Astrocyte of the spinal cord (primary cell): ENCODE measurements at places on chromosomes 5 and 9.

DNA sequence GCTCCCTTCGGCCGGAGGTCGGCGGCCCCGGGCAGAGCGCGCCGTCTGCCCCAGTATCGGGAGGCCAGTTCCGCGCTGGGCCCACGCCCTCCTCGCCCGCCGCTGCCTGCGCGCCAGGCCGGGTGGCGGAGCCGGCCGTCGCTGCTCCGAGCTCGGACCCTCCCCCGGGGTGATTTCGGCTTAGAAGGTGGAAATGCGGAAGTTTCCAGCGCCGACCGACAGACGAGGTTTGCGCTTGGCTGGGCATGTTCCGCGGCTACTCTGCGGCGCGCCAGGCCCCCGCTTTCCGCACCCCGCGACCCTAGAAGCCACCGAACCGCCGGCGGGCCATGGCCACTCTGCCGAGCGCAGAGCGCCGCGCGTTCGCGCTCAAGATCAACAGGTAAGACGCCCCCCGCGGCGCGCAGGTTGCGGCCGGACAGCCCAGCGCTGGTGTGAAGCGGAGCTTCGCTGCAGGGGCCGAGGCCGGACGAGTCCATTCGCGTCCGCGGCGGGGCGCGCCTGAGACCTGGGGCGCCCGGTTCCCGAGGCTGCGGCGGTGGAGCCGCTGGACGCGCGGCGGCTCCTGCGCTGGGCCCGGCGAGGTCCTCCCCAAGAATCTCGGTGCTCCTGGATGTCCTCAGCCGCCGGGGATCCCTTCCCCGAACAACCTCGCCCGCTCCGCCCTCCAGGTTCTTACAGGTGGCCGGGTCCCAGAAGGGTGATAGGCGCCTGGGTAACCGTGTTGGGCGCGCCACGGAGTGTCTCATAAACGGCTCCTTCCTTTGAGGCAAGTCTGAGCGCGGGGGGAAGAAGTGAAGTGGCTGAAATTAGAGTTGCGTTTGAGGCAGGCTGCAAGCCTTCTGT is at the start of gene DOCK8:
DOCK8 (plus strand) TSS at position 218 of the 846 bp plus-strand sequence; CDS start at position 330, 112 bp downstream.
- peak; percentile 3 for DNase-seq

DNA sequence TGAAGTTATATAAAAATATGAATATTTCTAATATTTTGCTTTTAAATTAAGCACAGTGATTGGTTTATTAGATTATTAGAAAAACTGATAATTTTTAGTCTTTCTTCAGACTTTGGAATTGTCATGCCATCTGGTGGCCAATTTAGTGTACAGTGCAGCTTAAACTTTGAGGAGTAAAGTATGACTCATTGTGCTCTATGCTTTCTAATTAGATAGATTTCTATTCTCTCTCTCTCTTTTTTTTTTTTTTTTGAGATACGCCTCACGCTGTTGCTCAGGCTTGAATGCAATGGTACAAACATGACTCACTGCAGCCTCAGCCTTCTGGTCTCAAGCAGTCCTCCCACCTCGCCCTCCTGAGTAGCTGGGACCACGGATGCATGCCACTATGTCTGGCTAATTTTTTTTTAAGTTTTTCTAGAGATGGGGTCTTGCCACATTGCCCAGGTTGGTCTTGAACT is 42.1 kb upstream of the GPR21 start:
- peak; percentile 91 for DNase-seq

DNA sequence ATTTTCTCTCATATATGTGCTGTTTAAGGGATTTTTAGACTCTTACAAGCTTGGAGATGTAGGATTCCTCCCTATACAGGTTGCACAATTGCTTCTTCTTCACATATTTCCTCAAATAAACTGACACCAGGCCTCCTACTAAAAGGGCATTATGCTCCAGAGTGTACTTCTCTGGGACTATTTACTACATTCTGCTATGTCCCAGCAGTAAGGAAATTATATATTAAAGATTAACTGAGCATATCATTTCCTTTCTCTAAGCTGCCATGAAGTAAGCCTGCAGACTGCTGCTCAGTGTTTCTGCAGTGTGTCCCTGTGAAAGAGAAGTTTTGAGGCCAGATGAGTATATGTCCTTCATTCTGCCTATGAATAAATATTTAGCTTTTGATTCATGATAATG is 356.9 kb upstream of the NUDT12 start:
- no peak for DNase-seq

DNA sequence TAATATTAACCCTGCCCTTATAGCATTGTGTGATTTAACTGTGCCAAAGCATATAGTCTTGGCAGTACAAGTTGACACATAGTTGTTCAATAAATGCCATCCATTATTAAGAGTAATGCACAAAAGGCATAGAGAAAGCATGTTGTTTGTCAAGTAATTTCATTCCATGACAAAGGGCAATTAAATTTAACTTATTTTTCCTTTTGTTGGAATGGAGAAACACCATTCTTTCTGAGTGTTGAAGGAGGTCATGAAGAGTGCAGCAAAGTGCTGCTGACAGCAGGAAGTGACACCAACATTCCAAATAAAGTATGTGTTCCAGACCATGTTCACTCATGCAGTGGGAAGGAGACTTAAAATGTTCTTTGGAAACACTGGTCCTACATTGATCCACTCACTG is 29.1 kb downstream of the ANKDD1B start:
- DNase-seq, result peak; percentile 73

GRCh38 chr9:28925157-28925556 is 1351.9 kb upstream of the C9orf72 start:
- DNase-seq, result no peak

- DNase-seq, result peak; percentile 29
Measured at GRCh38 chr9:73753171-73753570, 601.5 kb downstream of the ANXA1 start.

GRCh38 chr5:66872736-66873331 is 276.6 kb downstream of the MAST4 start:
- no peak for DNase-seq

GRCh38 chr5:90022711-90023053 is 386.9 kb downstream of the CETN3 start:
- peak; percentile 21 for DNase-seq

DNA sequence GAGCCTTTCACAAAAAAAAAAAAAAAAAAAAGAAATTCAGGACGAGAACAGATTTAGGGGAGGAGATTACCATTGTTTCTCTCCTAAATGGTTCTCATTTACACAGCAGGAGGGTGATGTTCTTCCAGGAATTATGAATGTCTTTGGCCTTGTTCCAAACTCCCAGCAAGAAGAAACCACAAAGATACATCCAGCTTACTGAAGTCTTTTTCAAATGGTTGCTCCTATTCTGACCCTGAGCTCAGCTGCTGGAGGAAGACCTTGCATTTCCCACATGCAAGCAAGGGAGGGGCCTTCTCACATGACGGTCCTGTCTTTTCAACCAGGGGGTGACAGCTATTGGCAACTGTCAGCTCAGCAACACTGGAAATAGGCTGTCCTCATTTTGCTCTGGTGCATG is 203.0 kb upstream of the VLDLR start:
- peak; percentile 91 for DNase-seq

DNA sequence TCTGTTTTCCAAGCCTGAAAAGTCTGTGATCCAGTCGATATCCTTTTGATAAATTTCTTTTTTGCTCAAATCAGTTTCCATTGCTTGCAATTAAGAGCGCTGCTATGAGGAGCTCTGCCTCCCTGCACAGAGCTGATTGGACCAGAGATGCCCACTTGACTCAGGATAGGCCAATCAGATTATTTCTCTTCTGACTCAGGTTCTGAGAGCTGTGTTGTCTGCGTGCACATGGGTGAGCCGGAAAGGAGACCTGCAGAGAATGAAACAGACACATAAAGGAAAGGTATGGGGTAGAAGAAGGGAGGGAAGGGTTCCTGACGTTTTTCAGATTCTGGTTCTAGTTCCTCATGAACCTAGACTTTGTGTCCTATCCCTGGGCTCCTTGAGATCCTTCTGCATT is 15.8 kb upstream of the FABP6 start:
- DNase-seq, result no peak

- DNase-seq, result no peak
Measured at GRCh38 chr9:115712981-115713380, 440.6 kb upstream of the PAPPA start.

DNA sequence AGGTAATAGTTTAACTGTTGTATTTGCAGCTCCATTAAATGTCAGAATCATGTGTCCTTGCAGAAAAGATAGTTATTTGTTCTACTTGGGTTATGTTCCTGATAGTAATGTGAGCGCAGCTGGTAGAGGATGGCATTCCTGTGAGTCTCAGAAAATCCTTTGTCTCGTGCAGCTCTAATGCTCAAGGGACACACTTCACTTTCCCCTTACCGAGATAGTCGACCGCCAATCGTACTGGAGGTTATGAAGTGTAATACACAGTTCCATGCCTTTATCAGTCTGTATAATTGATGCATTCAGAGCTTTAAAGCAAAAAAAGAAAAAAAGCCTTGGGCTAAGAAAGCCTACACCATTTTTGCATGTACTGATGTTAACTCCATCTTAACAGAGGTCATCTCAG is 60.2 kb upstream of the SRP19 start:
- DNase-seq, result no peak

- no peak for DNase-seq
Measured at GRCh38 chr9:137385061-137385655, 37.8 kb downstream of the EXD3 start.

- peak; percentile 79 for DNase-seq
Measured at GRCh38 chr9:125137200-125137599, 6.1 kb downstream of the SCAI start.

DNA sequence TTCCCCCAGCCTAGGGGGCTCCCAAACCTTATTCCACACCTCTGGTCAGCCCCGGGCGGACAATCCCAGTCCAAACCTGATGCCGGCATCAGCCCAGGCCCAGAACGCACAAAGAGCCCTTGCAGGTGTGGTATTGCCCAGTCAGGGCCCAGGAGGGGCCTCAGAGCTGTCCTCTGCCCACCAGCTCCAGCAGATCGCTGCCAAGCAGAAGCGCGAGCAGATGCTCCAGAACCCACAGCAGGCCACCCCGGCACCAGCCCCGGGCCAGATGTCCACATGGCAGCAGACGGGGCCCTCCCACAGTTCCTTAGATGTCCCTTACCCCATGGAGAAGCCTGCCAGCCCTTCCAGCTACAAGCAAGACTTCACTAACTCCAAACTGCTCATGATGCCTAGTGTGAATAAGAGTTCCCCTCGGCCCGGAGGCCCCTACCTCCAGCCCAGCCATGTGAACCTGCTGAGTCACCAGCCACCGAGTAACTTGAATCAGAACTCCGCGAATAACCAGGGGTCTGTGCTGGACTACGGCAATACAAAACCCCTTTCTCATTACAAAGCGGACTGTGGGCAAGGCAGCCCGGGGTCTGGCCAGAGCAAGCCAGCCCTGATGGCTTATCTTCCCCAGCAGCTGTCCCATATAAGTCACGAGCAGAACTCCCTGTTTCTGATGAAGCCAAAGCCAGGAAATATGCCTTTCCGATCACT is 27.6 kb upstream of the LTC4S start:
- DNase-seq, result peak; percentile 79

- no peak for DNase-seq
Measured at GRCh38 chr9:113665064-113665463, 201.5 kb downstream of the RGS3 start.

DNA sequence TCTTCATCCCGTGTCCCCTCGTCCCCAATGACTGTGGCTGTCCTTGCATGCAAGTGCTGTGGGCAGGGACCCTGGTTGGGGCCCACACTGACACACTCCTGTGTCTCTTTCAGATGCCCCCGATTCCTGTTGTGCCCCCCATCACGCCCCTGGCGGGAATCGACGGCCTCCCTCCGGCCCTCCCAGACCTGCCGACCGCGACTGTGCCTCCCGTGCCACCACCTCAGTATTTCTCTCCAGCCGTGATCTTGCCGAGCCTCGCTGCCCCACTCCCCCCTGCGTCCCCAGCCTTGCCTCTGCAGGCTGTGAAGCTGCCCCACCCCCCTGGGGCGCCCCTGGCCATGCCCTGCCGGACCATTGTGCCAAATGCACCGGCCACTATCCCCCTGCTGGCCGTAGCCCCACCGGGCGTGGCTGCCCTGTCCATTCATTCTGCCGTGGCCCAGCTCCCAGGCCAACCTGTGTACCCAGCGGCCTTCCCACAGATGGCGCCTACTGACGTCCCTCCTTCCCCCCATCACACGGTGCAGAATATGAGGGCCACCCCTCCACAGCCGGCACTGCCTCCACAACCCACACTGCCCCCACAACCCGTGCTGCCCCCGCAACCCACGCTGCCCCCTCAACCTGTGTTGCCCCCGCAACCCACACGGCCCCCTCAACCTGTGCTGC is 75.0 kb downstream of the WNK2 start:
- DNase-seq, result no peak

DNA sequence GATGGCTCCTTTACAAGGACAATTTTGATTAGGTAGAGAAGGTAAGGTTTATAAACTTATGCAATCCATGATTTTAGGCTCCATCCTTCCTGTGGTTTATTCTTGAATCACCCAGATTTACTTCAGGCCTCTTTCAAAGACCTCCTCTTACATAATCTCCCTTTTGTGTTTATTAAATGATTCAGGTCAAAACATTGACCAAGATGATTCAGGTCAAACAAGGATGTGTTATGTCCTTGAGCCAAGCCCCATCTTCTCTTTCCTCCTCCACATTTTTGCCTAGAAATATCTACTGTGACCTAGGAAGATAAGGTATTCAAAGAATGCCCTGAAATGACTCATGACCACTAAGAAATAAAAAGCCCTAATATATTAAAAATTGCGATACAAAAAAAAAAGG is 31.8 kb upstream of the TLR4 start:
- peak; percentile 30 for DNase-seq

- no peak for DNase-seq
Measured at GRCh38 chr9:137069508-137070091, 757 bp downstream of the SAPCD2 start.
